RCC 7860 (cell line): ENCODE measurements at places on chromosomes 3 and 15.
A peak's percentile ranks its signal among the peaks of the same experiment; 100 is the strongest.

DNA sequence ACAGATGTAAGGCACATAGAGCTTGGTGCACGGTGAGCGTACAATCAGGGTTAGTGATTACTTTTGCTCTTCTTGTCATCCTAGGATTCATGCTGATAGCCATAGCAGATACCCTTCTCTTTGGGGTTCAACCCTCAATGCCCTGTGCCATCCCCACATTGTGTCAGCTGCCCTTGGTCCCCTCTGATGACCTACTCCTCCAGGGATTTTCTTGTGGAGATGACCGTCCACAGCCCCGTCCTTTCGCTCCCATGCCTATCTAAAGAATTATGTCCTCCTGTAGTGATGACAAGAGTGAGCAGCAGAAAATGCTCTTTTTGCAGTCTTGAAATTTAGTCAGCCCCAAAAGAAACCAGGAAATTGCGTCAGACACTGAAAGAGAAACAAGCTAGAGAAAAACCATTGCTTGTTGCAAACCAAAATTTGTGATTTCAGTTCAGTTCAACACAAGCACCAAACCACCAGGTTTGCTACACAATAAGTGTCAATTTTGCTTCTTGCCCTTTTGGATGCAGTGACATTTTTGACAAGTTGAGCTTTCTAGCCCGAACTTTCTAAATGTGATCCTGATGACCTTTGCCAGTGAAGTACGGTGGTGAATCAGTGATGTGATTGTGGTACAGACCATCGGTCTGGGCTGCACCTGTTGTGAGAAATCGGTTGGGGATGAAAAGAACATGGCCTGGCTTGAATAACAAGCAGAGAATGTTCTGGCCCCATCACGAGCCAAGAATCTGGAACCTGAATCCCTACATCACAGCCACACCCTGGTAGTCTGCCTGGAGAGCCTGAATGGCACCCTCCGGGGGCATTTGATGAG is 41.3 kb downstream of the CMTM7 start:
- no peak for DNase-seq

DNA sequence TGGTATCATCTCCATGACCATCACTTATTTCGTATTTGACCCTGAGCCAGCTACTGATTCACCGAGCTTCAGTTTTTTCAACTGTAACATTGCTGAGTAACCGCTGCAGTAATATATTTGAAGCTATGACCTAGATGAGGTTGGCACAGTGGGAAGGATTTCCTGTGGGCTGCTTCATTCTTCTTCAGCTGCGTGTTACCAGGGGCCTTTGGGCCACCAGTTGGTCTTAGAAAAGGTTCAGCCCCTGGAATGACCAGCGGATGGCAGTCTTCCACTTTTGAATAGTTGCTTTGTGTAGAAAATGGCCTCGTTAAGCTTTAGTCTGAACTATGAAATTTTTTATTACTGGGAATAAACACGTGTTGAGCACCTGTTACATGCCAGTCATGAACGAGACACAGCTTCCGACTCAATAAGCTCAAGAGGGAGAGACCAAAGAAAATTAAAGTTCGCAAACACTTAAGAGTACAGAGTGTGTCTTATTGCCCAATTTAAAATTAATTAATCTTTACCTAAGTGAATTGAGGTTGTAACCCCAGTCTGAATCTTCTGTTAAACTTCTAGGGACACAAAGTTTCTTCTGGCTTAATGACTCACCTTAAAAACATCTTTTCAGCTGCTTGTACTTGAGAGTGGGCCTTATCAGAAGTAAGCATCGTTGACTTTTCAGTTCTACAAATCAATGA is 57.6 kb upstream of the NR2E3 start:
- DNase-seq = peak; percentile 99

DNA sequence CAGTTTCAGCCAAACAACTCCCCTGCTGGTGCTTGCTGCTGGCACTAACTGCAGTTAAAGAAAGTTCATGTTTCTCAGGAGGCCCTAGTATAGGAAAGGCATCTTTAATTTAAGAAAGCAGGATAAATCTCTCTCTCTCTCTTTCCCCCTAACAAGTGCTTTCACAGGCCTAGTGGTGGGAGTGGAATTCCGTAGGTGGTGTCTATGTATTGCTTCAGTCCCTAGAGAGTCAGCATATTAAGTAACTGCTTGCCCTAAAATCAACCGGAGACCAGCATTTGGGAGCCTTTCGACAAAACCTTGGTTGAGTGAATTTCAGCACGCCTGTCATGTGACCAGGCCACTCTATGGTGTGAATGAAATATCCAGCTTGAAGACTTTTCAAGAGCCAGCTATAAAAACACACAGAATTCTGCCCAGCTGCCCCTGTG is 169.2 kb upstream of the TGFBR2 start:
- no peak for DNase-seq

- DNase-seq = no peak
Measured at GRCh38 chr3:127291114-127291513, 3.3 kb upstream of the PRR20G start.

- DNase-seq = no peak
Measured at GRCh38 chr3:42079701-42080452, 11.3 kb upstream of the TRAK1 start.

DNA sequence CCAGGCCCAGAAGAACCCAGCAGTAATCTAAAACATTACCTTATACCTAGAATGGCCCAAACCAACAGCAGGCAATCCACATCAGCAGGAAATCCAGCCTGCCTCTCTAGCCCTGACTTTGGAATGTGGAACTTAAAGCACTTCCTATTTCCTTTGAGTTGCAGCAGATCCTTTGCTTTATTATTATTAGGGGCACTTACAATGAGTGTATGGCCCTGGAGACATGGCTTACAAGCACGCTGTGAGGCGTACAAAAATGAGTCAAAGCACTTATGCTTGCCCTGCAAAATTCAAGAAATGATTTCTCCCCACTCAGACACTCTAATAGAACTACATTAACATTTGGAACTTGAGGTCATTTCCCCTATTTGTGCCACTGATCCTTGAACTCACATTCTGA is 9.5 kb upstream of the KNSTRN start:
- no peak for DNase-seq

DNA sequence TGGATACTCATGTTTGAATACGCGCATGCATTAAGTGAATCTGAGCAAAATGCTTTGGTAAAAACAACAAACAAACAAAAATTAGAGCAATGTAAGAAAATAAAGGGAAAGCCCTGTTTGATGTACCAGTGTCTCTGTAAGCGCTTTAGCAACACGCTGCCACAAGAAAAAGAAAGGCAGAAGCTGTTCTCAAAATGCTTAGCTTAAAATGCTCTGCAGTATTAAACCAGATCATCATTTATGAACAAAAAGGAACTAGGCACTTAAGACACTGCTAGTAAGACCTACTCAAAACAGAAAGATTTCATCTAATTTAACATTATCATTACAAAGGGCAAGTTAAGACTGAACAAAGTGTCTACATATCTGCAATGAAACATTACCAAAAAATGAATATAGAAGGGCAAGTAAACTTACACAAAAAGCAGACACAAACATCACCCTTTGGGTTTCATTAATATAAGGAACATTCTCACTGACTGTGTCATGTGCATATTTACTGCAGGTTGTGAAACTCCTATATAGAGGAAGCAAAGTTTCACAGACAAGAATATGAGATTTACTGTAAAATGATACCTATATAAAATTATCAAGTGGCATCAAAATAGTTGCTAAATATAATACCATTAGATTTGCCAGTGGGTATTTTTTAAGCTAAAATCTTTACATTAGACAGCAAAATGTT is 102.1 kb downstream of the FBXL22 start:
- no peak for DNase-seq

GRCh38 chr3:172519740-172520139 is 3.5 kb downstream of the TNFSF10 start:
- peak; percentile 39 for DNase-seq

GRCh38 chr3:15823092-15823491 is 25.3 kb upstream of the ANKRD28 start:
- no peak for DNase-seq

DNA sequence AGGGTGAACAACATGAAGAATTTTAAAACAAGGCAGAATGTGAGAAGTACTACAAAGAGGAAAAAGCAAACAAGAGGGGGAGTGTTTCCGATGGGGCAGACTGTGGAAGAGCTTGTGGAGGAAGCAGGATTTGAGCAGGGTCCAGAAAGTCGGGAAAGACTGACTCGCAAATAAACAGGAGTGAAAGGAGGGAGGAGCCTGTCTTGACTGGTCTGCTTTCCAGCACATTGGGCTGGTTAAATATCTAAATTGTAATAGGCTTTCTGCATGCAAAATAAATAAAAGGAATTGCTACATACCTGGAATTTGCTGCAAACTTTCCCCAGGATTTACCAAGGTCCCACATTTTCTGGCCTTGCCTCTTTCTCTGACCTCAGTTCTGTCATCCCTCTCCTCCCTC is 132.1 kb downstream of the RORA start:
- no peak for DNase-seq

- no peak for DNase-seq
Measured at GRCh38 chr3:158106766-158107471, 699 bp upstream of the SHOX2 start.

DNA sequence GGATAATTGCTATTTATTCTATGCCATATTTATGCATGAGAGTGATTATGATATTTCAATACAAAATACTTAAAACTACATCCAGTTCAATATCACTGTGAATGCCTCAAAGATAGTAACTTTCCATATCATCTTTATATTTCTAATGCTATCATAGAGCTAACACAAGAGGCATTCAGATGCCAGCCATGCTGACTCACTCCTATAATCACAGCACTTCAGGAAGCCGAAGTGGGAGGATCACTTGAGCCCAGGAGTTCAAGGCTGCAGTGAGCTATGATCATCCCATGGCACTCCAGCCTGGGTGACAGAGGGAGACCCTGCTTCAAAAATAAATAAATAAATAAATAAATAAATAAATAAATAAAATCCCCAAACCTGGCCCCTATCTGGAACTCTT is 498.7 kb downstream of the EPHA3 start:
- no peak for DNase-seq

GRCh38 chr3:14411988-14412387 is 9.6 kb downstream of the SLC6A6 start:
- DNase-seq = no peak

GRCh38 chr15:98561169-98561941 is 87.0 kb upstream of the IGF1R start:
- no peak for DNase-seq

GRCh38 chr15:89656116-89656815 is 999 bp upstream of the KIF7 start:
- peak; percentile 67 for DNase-seq

GRCh38 chr3:63478990-63479660 is 173.3 kb upstream of the SNTN start:
- no peak for DNase-seq

DNA sequence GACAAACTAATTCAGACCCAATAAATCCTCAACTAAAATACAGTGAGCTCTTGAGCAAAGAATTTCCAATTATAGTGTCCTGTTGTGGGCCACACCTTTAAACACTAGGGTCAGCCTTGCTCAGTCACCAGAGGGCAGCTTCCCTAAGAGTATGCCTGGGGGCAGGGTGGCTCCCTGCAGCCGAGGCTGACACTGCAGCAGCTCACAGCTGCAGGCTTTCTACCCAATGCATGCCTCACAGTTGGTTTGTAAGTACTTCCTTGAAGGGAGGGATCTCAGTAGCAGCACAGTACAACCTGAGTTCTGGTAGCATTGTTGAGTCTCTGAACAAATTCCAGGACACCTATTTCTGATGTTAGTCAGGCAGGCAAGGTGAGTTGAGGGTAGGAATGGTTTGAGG is 335.6 kb downstream of the TUSC7 start:
- no peak for DNase-seq

GRCh38 chr3:17070161-17070959 is 185.6 kb downstream of the PLCL2 start:
- no peak for DNase-seq
